NCI-H2081 (cell line): ENCODE measurements at places on chromosomes 11 and 22.
A peak's percentile ranks its signal among the peaks of the same experiment; 100 is the strongest.

DNA sequence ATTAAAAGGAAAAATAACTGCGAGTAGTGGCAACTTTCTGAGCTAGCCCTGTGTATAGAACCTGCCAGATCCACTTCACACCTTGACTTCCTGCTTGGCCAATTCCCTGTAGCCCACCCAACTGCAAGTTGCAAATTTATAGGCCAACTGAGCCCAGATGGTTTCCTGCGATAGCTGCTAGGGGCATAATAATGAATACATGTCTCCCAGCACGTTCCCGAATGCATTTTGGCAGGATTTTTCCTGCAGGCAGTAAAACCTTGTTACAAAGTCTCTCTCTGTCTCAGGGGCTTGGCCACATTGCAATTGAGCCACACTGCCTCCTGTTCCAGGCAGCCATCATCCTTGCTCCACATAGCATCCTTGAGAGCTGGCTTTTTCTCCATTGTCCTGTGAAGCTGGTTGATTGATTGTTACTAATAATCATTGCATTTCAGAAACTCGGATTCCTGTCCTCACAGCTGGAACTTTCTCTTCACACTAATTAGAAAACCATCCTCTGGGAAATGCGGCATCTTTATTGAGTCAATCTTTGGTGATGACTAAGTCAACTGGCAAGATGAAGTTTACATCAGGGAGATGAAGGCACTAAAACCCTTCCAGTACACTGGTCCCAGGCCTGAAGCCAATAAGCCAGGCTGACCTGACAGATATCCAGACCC lies 18.6 kb upstream of the LMO2 start:
- DNase-seq: no peak

GRCh38 chr22:22210375-22210774 lies 34.2 kb upstream of the VPREB1 start:
- DNase-seq: no peak

- DNase-seq: no peak
Observed at GRCh38 chr22:38950527-38951295, 6.7 kb upstream of the APOBEC3A start.

DNA sequence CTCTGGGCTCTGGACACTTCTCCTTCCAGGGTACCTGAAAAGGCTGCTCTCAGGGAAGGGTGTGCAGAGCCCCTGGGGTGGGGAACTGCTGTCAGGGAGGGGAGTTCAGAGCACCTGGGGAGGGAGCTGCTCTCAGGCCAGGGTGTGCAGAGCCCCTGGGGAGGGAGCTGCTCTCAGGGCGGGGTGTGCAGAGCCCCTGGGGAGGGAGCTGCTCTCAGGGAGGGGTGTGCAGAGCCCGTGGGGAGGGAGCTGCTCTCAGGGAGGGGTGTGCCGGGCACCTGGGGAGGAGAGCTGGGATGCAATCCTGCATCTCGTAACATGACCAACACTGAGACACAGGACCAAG lies 764.2 kb downstream of the BRD1 start:
- no peak for DNase-seq

- peak; percentile 60 for DNase-seq
Observed at GRCh38 chr11:109697140-109697843, 275.3 kb downstream of the C11orf87 start.

GRCh38 chr11:6617315-6617781 lies 1.9 kb downstream of the TPP1 start:
- no peak for DNase-seq

- DNase-seq: no peak
Observed at GRCh38 chr22:24901448-24901847, 45.0 kb downstream of the LHFPL7 start.

DNA sequence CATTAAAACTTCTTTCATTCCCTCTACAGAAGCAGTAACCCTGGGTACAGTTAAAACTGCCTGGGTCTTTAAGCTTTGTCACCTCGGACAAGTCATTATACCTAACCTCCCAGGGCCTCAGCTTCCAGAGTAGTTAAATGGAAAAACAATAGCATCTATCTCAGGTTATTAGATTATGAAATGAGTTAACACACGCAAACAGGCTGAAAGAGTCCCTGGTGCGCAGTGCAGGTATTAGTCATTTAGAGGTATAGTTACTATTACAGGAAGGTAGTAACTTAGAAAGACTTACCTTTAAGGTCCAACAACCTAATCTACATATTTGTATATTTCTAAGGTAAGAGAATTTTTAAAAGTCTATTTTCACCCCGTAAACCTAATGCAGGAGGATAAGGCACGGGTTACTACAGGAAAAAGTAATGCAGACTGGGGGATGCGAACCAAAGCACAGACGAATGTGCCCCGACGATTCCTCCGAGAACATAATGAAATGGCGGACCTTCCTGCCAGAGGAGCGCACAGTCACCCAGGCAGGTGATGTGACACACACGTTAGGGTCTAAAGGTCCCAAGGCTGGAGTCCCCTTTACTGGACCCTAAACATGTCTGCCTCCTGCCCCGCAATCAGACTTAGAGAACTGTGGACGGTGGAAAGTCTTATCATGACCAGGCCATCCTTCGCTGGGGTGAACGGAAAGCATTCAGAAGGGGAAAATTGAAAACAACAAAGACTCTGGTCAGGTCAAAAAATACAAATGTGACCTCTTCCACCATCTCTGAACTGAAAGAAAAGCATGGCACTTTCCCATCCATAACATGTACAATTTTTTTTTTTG lies 1.3 kb downstream of the NAP1L4 start:
- DNase-seq: peak; percentile 8

GRCh38 chr11:82976786-82977185 lies 75.2 kb downstream of the DDIAS start:
- no peak for DNase-seq

DNA sequence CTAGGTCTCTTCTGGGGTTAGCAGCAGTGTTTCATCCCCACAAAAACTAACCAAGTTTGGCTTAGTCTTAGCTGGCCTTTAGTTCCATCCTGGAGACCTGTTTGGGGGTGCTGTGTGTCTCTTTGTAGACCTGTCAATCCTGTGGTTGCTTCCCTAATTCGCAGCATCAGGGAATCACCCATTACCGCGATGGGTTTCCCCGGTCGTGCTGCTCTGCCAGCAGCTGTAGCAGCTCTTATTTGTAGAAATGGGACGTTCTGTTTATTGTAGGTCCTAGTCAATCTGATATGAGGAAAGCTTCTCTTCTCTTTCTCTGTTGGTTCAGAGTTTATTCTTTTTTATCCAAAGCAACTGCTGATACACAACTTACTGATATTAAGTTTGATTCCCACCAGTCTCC lies 91.6 kb downstream of the CECR2 start:
- no peak for DNase-seq

- no peak for DNase-seq
Observed at GRCh38 chr11:22474616-22475015, 136.4 kb downstream of the SLC17A6 start.

DNA sequence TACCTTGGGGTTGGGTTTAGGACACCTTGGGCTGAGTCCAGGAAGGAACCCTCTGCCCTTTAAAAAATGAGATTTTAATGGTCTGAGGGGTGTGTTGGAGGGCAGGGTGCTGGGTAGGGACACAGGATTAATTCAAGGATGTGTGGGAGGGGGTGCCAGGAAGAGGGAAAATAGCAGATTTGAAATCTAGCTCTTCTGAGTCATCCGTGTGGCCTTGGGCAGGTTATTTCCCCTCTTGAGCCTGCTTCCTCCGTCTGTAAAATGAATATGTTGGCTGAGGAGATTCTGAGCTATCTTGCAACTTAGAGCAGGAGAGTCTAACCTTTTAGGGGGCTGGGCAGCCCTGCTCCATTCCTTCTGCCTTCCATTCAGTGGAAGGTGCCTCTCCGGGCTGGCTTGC lies 3.0 kb downstream of the TSPAN18 start:
- no peak for DNase-seq

DNA sequence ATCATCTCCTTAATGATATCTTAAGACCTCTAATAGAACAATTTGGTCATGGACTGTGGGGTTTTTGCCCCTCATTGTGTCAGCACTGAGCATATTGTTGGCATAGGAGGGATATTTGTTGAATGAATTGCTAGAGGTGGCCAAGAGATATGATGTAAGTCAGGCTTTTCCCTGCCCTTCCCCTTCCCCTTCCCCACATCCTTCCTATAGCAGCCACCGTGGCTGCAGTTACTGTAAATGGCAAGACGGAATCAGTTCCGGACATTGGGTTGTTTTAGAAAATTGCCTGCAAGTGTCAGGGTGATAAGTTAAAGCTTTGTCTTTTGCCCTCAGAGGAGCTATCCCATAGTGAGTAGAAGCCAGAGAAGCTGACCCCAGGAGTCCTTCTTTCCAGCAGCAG lies 23.0 kb downstream of the LIMK2 start:
- DNase-seq: no peak

GRCh38 chr11:32953700-32954099 lies 61.1 kb downstream of the QSER1 start:
- no peak for DNase-seq

DNA sequence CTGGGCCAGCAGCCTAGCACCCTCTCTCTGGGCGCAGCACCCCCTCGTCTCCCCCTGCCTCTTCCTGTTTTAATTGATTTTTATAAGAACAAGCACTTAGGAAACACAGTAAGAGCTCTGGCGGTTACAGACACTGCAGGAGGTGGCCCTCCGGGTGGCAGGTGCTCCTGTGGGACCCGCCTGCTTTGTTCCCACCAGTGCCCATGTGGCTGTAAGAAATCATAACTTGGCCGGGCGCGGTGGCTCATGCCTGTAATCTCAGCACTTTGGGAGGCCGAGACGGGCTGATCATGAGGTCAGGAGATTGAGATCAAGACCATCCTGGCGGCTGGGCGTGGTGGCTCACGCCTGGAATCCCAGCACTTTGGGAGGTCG lies 18.4 kb downstream of the TSPAN4 start:
- DNase-seq: peak; percentile 15

DNA sequence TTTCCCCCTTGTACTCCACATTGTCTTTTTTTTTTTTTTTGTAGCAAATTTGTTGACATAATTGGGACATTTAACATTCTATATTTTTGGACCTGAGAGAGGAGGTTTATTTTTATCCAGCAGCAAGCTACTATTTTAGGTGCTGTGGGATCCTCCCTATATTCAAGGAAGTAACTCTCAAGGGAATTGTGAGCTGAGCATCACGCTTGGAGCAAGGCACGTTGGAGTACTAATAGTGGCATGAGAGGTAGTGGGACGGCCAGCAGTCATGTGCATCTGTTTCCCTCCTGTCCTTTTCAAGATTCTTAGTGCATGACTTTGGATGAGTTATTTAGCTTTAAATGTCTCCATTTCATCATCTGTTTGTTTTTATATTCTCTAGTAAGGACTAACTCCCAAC lies 52.3 kb downstream of the EXT2 start:
- no peak for DNase-seq

DNA sequence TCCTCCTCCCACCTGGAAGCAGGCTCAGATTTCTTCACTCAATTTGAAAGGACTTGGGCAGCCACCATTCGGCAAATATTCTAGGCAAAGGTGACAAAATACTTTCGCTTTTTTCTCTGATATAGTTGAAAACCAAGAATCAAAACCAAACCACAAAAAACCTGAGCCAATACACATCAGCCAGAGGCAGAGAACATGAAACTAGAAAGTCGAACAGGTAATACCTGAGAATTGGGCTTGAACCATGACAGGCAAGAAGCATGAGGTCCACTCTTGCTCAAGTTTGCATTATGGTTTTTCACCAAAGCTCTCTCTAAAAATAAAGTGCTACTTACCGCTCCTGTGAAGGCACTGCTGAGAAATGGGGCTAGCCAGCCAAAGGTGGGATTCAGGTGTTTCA lies 26.2 kb upstream of the LDLRAD3 start:
- no peak for DNase-seq

- no peak for DNase-seq
Observed at GRCh38 chr11:122261546-122261945, 145.5 kb upstream of the BLID start.

DNA sequence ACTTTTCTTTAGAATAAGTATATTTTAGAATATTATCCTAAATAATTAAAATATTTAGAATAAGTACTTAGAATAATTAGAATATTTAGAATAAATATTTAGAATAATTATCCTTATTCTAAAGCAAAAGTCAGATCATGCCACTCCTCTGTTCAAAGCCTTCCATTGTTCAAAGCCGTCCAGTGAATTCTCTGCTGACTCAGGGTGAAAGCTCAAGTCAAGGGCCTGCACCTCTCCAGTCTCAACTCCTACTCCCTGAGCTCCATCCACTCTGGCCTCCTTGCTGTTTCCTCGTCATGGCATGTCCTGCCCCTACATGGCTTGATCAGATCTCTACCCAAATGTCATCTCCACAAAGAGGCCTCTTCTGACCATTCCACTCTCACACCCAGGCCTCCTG lies 30.0 kb downstream of the PLEKHA7 start:
- DNase-seq: no peak

DNA sequence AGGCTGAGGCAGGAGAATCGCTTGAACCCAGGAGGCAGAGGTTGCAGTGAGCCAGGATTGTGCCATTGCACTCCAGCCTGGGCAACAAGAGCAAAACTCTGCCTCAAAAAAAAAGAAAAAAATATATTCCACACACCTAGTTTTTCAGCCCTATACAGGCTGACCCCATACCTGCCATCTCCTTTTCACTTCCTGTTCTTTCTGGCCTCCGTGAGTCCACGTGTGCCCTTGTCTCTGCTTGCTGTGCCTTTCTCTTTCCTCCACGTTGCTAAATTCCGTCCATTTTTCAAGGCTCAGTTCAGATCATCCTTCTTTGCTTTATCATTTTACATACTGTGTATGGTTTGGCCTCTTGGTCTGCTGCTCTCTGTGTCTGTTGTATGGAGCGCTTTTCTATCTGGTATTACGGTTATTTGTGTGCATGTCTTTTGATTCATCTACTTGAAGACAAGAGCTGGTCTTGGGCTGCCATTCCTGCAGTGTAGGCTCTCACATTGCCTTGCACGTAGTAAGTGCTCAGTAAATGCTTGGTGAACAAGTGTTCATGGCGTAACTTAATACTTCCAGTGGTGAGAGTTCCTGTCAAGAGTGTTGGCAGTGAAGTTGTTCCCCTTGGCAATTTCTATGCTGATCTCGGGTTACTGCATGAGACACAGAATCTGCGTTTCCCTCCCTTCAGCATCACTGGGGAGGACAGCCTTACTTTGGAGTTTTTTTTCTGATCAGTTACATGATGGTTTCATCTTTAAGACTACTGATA lies 57.5 kb downstream of the PTPRJ start:
- no peak for DNase-seq

DNA sequence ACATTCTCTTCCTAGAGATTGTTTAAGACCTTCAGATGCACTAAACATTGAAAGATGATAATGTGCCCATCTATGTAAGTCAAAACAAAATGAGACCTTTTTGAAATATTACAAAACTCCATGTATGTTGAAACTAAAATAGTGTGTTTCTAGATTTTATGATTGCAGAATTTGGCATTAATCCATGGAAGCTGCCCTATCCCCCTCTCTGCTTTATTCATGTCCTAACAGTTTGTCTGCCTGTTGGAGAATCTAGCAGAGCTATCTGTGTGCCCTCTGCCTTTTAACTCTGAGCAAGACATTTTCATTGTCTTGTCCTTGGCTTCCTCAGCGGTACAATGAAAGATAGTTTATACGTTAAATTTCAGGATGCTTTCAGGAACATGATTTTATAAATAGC lies 105.5 kb downstream of the FAT3 start:
- DNase-seq: no peak
